ENCODE measurements at places on chromosomes 2 and 18.

DNA sequence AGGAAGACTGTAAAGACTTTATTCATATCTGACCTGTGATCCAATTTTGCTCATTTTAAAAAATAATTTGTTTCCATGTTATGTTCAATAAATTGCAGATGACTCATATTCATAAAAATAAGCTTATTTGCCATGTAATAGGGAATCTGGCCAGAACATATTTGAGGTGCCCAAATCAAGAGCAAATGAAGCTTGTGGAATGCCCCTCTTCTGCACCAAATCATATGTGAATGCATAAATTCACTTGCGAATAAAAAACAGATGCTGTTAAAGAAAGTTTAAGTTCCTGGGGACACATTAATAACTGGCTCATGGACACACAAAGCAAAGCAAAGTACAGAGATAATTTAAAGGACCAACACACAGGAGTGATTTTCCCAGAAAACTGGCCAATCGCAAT is 279.0 kb upstream of the CDH2 start:
- DNase-seq = no peak

DNA sequence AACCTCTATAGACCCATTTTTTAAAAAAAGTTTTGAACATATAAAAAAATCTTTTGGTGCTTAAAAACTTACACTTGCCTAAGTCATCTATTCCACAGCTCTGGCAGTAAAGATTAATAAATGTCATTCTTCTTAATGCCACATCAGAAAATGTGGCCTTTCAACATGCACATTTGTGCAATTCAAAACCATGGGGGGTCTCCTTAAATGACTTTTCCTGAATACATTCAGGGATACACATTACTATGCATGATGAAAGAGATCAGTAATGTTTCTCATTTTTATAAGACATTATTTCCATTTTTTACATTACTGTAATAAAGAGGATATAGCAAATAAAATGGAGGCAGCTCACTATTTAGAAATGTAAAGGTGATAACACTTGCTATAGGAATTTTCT is 142.3 kb downstream of the RBM43 start:
- no peak for DNase-seq

DNA sequence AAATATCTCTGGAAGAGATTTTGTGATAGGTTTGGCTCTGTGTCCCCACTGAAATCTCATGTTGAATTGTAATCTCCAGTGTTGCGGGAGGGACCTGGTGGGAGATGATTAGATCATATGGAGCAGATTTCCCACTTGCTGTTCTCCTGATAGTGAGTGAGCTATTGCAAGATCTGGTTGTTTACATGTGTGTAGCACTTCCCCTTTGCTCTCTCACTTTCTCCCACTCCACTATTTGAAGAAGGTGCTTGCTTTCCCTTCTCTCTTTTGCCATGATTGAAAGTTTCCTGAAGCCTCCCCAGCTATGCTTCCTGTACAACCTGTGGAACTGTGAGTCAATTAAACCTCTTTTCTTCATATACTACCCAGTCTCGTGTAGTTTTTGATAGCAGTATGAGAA is 97.0 kb upstream of the FN1 start:
- DNase-seq = no peak

DNA sequence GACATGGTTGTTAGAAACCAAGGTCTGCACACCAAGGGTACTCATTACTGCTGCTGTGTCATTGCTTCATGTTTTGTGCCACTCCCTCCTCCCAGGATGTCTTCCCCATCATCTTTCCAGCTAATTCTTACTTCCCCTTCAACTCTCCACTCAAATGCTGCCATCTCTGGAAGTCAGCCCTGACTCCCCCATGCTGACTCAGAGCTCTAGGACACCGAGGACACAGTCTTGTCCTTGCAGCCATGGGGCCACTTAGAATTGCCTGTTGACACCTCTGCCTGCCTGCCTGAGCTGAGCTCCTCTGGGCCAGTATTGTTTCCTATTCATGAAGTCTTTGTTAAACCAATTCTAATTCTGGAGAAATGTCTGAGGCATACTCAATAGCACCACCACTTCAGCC is 100.2 kb downstream of the GYPC start:
- no peak for DNase-seq

DNA sequence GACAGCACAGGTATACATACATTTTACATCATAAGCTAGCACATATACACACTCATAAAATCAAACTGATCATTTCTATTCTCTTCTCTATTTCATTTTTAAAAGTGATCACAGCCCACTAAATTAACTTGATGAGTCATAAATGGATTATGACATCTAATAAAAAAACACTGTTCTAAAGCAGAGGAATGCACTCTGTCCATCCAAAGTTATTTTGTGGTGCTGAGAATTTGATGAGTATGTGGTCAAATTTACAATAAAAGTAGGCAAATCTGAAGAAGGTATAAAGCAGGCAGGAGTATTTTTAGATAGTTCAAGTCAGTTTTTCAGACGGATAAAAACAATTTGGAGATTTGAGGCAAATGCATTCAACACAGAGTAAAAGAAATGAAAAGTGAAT is 104.4 kb downstream of the NOL4 start:
- DNase-seq = no peak

DNA sequence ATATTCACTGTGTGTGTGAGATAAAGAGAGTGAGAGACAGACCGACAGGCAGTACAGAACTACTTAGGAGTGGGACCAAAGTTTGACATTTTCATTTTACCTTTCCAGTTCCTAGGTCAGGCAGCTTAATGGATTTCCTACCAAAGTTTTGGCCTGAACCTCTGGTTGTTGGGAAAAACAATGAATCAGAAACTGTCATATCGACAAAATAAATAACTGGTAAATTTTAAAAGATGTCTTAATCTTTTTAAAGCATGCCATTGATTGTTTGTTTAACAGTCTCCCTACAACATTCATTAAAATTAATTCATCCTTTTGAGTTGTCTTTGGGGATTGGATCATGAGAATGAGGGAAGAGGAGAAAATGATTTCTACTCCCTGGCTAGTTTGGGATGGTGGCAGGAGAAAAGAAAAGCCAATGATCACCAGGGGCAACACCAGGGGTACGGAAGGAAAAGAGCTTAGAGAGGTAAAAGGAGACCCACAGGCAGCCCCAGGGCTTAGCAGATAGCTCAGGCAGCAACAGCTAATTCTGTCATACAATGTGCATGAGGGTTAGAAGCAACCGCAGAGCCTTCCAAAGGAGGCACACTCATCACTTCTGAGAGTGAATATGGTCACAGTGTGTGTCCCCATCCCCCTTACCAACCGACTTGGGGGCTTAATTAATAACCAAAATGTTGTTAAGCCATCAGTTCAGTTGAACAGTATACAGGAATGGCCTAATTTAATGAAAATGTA is 98.5 kb downstream of the CCDC141 start:
- no peak for DNase-seq

DNA sequence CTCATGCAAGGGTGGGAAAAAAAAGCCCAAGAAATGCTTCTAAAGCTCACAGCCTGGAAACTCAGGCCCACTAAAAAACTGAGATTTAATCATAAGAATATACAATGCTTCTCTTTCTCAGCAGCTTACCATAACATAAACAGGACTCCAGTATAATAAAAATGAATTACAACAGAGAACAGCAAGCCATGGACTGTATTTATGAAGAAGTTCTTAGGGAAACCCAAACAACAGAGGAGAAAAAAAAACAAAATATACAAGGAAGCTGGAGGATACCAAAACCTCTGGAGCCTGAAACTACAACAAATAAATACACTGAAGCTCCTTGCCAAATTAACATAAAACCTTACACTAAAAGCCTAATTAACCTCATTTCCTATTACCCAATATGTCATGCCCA is 187.8 kb downstream of the RDH14 start:
- no peak for DNase-seq

- peak; percentile 10 for DNase-seq
Measured at GRCh38 chr2:114068438-114068837, 178.5 kb downstream of the ACTR3 start.
